ENCODE measurements at places on chromosomes 12 and 14.

- DNase-seq: no peak
These were observed 38.9 kb downstream of the TEAD4 start for GRCh38 chr12:2997989-2998670.

- no peak for DNase-seq
These were observed 38.9 kb downstream of the CPSF2 start for GRCh38 chr14:92160619-92161018.

DNA sequence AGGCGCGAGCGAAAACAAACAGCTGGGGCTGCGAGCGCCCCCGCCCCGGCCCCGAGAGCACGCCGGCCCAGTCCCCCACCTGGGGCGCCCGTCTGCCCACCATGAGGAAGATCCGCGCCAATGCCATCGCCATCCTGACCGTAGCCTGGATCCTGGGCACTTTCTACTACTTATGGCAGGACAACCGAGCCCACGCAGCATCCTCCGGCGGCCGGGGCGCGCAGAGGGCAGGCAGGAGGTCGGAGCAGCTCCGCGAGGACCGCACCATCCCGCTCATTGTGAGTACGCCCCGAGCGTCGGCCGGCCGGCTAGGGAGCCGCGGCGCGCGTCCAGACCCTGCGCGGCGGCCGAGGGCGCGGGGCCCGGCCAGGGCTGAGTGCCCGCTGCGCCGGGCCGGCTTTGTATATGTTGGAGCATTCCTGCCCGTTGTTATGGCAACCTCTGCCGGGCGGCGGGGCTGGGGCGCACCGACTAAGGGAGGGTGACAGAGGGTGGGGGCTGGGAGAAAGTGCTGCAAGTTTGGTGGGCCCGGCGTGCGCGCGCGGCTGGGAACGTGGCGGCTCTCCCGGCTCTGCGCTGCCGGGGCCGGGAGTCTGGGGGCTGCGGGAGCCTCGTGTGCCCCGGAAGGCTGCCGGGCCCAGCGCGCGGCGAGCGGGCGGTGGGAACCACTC lies 367 bp downstream of the GALNT16 start:
- DNase-seq: peak; percentile 30

DNA sequence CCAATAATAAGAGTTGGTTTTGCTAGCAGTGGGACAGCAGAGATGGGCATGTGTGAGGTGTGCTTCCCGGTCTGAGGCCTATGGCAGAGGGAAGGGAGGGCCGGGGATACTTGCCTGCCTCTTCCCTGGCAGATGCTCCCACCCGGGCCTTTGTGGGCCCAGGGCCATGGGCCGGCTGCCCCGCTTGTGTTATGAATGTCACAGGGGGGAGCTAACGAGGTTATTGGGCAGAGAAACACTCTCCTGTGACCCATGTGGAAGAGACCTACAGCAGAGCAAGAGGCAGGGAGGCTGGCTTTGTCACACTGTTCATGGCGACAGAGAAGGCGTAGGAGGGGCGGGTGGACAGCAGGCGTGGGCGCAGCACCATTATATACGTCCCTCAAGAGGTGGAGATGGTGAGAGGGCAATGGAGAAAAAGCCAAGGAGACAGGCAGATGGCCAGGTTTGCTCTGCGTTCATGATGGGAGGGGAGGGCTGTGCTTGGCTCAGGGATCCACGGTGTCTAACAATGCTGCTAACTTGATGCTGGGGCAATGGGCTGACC lies 13.3 kb downstream of the CCND2 start:
- no peak for DNase-seq

Data from GM10248 (cell line).